Muscle of arm (tissue), 14 donors: ENCODE measurements at places on chromosomes 5 and 9. TPM values are rescaled to one million over a fixed set of nuclear protein-coding genes. Genes with fewer than 3 reads are reported as not detected.

The LRRC19 gene
- polyA plus RNA-seq: 10.4 TPM

The ECM2 gene
- 39.0 TPM for polyA plus RNA-seq

The N4BP3 gene
- 12.9 TPM for polyA plus RNA-seq

The OR13C9 gene
- not detected for polyA plus RNA-seq

The HAVCR2 gene
- 1.2 TPM for polyA plus RNA-seq

- DNase-seq: no peak
These were observed 16.0 kb upstream of the ZBTB43 start for GRCh38 chr9:126788634-126789349.

GRCh38 chr5:178866946-178867345, 7.2 kb downstream of the ZNF354B start:
- no peak for DNase-seq

- no peak for DNase-seq
These were observed 203.2 kb downstream of the GAPVD1 start for GRCh38 chr9:125464591-125465385.

DNA sequence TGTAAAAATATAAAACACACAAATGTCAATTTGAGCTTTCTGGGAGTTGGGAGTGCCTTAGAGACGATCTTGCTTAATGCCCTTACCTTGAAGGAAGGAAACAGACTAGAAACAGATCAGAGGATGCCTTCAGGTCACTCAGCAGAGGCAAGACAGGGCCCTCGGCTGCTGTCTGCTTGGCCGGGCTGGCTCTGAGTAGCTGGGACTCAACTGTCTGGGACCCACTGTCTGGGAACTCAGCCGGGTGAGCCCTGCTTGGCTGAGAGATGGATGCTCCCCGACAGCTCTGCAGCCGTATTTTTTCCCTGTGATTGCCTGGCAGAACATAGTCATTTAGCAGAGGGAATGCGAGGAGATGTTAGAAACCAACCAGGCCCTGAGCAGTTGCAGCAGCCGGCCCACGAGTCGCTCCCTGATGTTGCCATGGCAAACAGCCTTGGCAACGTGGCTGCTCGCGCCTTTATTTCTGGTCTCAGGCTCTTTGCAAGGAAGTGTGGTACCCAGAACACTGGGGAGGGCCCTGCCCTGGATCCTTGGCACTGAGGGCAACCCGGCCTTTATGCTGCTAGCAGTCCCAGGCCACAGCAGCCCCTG, 10.9 kb downstream of the PPARGC1B start:
- no peak for DNase-seq

DNA sequence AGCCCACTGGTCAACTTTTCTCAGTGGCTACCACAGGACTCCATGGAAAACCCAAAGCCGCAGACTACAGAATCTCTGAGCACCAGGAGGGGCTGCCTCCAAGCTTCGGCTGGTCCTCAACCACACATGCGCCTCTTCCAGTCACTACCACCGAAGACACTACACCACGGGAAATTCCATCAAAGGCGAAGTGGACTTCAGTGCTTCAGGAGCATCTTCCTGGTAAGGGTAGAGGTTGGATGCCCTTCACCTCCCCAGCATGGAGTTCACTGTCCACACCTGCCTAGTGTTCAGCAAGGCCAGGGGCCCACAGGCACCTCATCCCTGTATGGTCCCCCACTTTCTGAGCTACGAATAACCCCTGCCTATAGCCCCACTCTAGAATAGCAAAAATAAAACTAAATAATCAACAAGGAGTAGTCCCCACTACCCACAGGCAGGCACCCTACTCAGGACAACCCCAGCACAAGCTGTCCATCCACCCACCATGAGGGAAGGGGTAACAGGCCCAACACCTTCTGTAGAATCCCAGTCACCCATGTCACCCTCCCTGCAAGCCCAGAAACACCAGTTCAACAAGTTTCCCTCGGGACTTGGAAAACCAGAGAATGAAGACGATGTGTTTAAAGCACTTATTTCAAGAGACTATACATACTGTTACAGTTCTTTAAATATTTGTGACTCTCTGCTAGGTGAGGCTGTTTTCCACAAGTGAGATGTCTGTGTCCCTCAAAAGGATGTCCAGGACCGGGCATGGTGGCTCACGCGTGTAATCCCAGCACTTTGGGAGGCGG, 2.6 kb downstream of the VDAC1 start:
- DNase-seq: no peak

- peak; percentile 31 for DNase-seq
These were observed 228.1 kb upstream of the PANK3 start for GRCh38 chr5:168807287-168807686.

DNA sequence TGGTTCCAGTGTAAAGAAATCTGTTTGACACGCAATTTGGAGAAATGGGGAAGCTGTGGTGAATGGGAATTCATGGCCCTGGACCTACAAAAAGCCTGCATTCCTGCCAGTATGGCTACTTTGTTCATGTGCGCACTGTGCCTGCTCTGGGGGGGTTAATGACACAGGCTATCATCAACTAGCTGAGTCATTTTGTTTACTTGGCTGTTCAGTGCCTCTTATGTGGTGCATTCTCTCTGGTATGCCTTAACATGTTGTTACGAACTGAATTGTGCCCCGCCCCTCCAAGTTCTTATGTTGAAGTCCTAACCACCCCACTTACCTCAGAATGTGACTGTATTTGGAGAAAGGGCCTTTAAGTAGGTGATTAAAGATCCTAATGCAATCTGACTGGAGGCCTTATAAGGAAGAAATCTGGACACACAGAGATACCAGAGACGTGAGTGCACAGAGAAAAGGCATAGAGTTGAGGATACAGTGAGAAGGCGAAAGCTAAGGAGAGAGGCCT, 20.4 kb upstream of the UBAP1 start:
- DNase-seq: no peak

DNA sequence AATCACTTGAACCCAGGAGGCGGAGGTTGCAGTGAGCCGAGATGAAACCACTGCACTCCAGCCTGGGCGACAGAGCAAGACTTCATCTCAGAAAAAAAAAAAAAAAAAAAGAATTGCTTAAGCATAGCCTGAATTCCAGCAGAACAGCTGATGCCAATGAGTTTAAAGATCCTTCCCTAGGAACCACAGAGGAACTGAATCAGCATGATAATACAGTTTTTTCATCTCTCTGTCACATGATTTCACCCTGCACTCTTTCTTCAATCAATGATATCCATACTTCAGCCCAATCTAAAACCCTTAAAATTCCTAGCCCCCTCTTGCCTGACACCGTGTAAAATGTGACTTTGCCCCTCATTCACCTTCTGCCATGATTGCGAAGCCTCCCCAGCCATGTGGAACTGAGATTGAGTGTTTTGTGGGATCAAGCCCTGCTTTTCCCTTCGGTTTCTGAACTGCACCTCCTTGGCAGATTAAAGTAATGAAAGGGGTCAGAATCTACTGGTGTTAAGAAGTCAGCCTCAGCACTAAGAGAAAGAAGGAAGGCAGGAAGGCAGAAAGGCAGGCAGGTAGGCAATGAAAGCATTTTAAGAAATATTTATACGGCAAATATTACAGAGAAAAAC, 20.9 kb upstream of the DMXL1 start:
- DNase-seq: no peak
